Muscle of leg (tissue), 16 donors: ENCODE measurements at places on chromosomes 3 and 15.

DNA sequence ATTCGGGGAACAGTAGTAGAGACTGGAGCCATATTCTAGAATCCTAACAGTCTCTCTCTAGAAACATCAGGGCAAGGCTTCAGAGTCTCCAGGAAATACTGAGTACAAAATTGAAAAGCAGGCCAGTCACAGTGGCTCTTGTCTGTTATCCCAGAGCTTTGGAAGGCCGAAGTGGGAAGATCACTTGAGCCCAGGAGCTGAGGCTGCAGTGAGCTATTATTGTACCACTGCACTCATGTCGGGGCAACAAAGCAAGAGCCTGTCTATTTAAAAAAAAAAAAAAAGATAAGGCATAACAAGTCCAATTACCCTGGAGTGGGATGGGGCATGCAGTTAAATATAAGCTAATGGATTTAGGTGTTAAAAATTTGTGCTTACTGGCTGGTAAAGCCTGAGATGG, 79.0 kb downstream of the SEMA6D start:
- no peak overlapping the region for H3K4me3 ChIP-seq
- no peaks in the 10 kb centered on the region for H3K4me1 ChIP-seq
- no peaks in the 10 kb centered on the region for H3K36me3 ChIP-seq
- no peak overlapping the region for H3K27ac ChIP-seq
- no peaks in the 10 kb centered on the region for H3K27me3 ChIP-seq
- DNase-seq = peak; percentile 31

- no peak overlapping the region for H3K4me3 ChIP-seq
- no peak overlapping the region for H3K27ac ChIP-seq
- DNase-seq = no peak
- peaks cover 3% of the 10 kb centered on the region for H3K27me3 ChIP-seq
These were observed 224.7 kb downstream of the CACNA2D3 start for GRCh38 chr3:54347060-54347459.

- H3K36me3 ChIP-seq = peaks cover 2% of the 10 kb centered on the region
- no peak overlapping the region for H3K4me3 ChIP-seq
- H3K27ac ChIP-seq = no peak overlapping the region
- DNase-seq = no peak
These were observed 74.6 kb downstream of the ZBTB20 start for GRCh38 chr3:115072265-115073021.

- H3K4me3 ChIP-seq = no peak overlapping the region
- H3K4me1 ChIP-seq = peaks cover 33% of the 10 kb centered on the region
- peaks cover 3% of the 10 kb centered on the region for H3K36me3 ChIP-seq
- no peak overlapping the region for H3K27ac ChIP-seq
These were observed 61.4 kb downstream of the UMPS start for GRCh38 chr3:124791639-124792151.

GRCh38 chr15:100918034-100918689, 995 bp upstream of the LRRK1 start:
- H3K36me3 ChIP-seq = peaks cover 11% of the 10 kb centered on the region
- peak overlapping the region; percentile 63 for H3K4me3 ChIP-seq
- H3K27me3 ChIP-seq = peaks cover 37% of the 10 kb centered on the region
- peak; percentile 85 for DNase-seq
- peak overlapping the region; percentile 45 for H3K27ac ChIP-seq

DNA sequence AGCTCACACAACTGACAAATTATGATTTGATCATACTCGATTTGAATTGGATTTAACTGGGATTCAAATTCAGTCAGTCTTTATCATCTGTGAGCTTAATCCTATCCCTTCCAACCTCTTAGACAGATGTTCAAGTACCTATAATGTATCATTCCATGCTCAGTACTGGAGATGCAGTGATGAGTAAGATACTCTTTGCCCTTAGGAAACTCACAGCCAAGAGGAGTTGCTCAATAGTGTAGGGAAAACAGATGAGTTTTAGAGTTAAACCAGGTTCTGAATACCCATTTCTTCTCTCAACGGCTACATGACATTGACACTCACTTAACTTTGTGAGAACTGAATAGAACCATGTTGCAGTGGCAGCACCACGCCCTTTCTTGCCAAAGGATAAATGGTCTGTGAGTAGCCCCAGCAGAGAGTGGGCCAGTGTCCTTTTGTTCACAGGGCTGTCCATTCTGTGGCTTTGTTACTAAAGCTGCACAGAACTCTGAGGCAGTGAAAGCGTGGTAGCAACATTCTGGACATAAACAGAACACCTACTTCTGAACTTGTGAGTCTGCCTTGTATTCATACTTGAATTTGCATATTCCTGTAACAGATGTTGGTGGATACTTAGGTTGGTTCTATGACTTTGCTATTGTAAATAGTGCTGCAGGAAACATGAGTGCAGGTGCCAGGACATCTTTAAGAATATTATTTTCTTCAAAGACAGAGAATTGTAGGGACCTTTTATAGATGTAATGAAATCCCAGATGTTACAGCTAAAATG, 91.6 kb downstream of the RASA2 start:
- no peak for DNase-seq
- no peak overlapping the region for H3K4me3 ChIP-seq
- peaks cover 13% of the 10 kb centered on the region for H3K36me3 ChIP-seq
- H3K27ac ChIP-seq = no peak overlapping the region
- H3K4me1 ChIP-seq = no peaks in the 10 kb centered on the region
- no peaks in the 10 kb centered on the region for H3K27me3 ChIP-seq

DNA sequence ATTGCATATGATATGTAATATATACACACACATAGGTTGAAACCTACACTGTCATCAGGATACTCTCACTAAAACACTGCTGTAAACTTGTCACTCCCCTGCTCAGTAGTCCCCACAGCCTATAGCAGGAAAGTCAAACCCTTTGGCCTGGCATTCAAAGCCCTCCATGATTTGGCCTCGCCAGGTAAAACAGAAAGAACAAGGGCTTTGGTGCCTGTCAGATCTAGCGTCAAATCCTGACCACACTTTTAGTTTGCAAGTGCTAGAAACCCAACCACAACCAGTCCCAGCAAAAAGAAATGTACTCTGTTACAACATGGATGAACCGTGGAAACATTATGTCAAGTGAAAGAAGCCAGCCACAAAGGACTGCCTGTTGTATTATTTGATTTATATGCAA, 11.4 kb downstream of the CRABP1 start:
- peaks cover 17% of the 10 kb centered on the region for H3K4me1 ChIP-seq
- H3K27ac ChIP-seq = no peak overlapping the region
- H3K4me3 ChIP-seq = no peak overlapping the region
- no peak for DNase-seq

- H3K4me3 ChIP-seq = no peak overlapping the region
- H3K36me3 ChIP-seq = no peaks in the 10 kb centered on the region
- no peaks in the 10 kb centered on the region for H3K4me1 ChIP-seq
- peak; percentile 60 for DNase-seq
These were observed 141.8 kb upstream of the ICE2 start for GRCh38 chr15:60620708-60621107.

DNA sequence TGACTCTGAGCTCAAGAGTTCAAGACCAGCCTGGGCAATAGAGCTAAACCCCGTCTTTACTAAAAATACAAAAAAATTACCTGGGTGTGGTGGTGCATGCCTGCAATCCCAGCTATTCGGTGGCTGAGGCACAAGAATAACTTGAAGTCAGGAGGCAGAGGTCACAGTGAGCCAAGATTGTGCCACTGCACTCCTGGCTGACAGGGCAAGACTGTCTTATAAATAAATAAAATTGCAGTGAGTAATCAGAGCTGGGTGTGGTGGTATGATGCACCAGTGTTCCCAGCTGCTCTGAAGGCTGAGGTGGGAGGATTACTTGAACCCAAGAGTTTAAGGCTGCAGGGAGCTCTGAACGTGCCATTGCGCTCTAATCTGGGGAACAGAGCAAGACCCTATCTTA, 55.9 kb upstream of the GCNT3 start:
- H3K27me3 ChIP-seq = no peaks in the 10 kb centered on the region
- no peaks in the 10 kb centered on the region for H3K4me1 ChIP-seq
- no peak overlapping the region for H3K27ac ChIP-seq
- no peak for DNase-seq
- H3K4me3 ChIP-seq = no peak overlapping the region

GRCh38 chr3:127391436-127392155, 103.8 kb upstream of the PRR20G start:
- H3K4me1 ChIP-seq = peaks cover 6% of the 10 kb centered on the region
- no peak overlapping the region for H3K4me3 ChIP-seq
- peaks cover 9% of the 10 kb centered on the region for H3K27me3 ChIP-seq
- no peak for DNase-seq
- H3K27ac ChIP-seq = no peak overlapping the region
- no peaks in the 10 kb centered on the region for H3K36me3 ChIP-seq

- peak overlapping the region; percentile 20 for H3K27ac ChIP-seq
- no peak overlapping the region for H3K4me3 ChIP-seq
- peaks cover 7% of the 10 kb centered on the region for H3K4me1 ChIP-seq
- peak; percentile 88 for DNase-seq
These were observed 10.8 kb upstream of the FYCO1 start for GRCh38 chr3:46006238-46007032.

- no peaks in the 10 kb centered on the region for H3K36me3 ChIP-seq
- no peak for DNase-seq
These were observed 18.4 kb upstream of the PLSCR4 start for GRCh38 chr3:146269271-146269670.

- H3K27ac ChIP-seq = no peak overlapping the region
- H3K36me3 ChIP-seq = no peaks in the 10 kb centered on the region
- H3K4me1 ChIP-seq = peaks cover 4% of the 10 kb centered on the region
- H3K4me3 ChIP-seq = no peak overlapping the region
These were observed 17.9 kb downstream of the FOXL2NB start for GRCh38 chr3:138964923-138965322.

DNA sequence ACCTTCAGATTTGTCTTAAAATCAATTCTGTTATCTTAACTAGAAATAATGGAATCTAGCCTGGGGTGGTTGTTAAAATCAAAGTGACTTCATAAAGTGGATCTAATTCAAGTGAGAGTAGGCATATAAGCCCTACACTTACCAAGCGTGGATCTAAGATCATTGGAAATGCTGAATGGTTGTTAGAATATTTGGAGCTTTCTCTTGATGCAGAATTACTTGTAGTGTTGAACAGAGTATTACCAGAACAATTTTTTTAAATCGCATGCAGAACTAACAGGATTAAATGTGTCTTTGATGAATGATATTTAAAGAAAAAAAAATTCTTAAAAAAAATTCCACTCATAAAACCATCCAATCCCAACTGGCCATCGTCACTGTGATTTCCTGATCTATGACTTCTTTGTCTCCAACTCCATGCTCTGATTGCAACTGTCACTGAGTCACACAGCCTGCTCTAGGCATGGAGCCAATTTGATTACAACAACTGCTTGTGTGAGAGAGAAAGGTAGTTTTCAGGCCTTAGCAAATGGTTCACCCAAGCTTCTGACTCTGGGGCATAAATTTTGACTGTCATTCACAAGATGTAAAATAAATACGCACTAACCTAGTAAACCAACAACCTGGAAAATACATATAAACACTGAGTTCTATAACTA, 25.9 kb upstream of the SPRED1 start:
- peak; percentile 68 for DNase-seq
- peaks cover 5% of the 10 kb centered on the region for H3K4me1 ChIP-seq
- H3K27me3 ChIP-seq = no peaks in the 10 kb centered on the region
- no peak overlapping the region for H3K4me3 ChIP-seq
- H3K27ac ChIP-seq = no peak overlapping the region

DNA sequence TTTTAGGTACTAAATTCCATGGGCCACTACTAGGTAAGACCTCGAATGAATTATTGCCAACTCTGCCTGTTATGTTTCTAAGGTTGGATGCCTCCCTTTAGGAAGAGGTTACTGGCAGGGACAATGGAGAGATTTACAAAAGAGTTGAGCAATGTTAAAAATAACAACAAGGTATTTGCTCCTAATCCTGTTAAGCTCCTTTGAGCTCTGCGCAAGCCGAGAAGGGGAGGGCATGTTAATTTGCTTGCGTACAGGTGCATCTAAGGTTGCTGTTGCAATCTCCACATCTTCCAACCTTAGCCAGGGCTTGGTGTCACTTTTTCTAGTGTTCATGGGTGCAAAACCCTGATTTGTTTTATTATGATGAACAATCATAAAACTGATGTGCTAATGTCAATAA, 161.5 kb upstream of the TPM1 start:
- H3K27ac ChIP-seq = no peak overlapping the region
- peaks cover 7% of the 10 kb centered on the region for H3K4me1 ChIP-seq
- no peak overlapping the region for H3K4me3 ChIP-seq
- H3K27me3 ChIP-seq = no peaks in the 10 kb centered on the region
- DNase-seq = no peak

GRCh38 chr3:42498791-42499477, 3.5 kb upstream of the VIPR1 start:
- no peak overlapping the region for H3K27ac ChIP-seq
- no peaks in the 10 kb centered on the region for H3K36me3 ChIP-seq
- no peak overlapping the region for H3K4me3 ChIP-seq
- no peak for DNase-seq

GRCh38 chr15:96606617-96607016, 276.1 kb downstream of the NR2F2 start:
- no peak overlapping the region for H3K4me3 ChIP-seq
- no peak for DNase-seq
- no peak overlapping the region for H3K27ac ChIP-seq
- no peaks in the 10 kb centered on the region for H3K4me1 ChIP-seq
- no peaks in the 10 kb centered on the region for H3K36me3 ChIP-seq
- H3K27me3 ChIP-seq = no peaks in the 10 kb centered on the region

DNA sequence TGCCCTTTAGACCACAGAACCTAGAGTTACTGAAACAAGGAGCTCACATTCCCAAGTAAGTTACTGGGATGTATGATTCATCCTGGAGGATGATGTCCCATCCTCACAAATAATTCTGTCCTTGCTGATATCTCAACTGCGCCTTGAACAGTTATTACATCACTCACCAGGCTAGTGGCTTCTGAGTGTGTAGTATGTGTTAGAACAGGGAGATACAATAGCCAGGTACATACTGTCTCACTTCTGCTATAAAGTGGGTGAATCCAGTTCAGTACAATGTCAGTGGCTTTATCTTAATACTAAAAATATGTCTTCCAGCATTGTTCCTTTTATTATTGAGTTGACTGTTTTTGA, 483.2 kb upstream of the FRG2C start:
- DNase-seq = no peak
- no peak overlapping the region for H3K4me3 ChIP-seq
- no peaks in the 10 kb centered on the region for H3K36me3 ChIP-seq
- no peaks in the 10 kb centered on the region for H3K4me1 ChIP-seq
- H3K27me3 ChIP-seq = no peaks in the 10 kb centered on the region

DNA sequence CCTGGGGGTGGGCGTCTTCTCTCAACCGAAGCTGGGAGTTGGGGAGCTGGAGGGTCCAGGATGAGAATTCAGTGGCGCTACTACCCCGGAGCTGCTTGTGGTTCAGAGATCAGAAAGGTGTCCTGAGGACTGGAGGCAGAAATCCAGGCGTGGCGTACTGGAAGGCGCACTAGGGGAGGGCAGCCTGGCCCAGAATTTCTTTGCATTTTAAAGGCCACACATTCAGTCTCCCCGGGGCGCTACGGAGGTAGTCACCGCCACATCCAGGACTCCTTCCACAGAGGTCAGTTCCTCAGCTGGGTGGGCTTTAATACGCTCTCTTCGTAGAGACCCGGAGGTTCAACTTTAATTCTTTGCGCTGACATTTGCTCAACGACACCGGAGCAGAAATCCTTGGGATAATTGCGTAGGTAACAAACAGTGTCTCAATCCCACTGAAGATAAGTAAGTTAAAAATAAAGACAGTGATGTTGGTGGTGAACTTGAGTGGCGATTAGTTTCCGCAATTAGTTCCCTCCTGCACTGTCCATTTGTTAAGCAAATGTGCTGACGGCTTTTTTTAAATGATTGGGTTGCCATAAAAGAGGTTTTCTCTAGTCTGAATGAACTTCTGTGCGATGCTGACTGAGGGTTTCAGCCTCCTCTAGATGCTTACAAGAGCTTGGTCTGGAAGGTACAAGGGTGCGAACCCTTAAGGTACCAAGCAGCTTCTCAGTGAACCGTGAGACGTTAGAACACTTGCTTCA, 535 bp downstream of the MCTP2 start:
- no peaks in the 10 kb centered on the region for H3K36me3 ChIP-seq
- H3K4me3 ChIP-seq = peak overlapping the region; percentile 40
- peaks cover 30% of the 10 kb centered on the region for H3K27me3 ChIP-seq
- no peak overlapping the region for H3K27ac ChIP-seq
- H3K4me1 ChIP-seq = peaks cover 6% of the 10 kb centered on the region
